Type B pancreatic cell (in vitro differentiated cells): ENCODE measurements at places on chromosomes 3 and 15. TPM values are rescaled to one million over a fixed set of nuclear protein-coding genes. Genes with fewer than 3 reads are reported as not detected.

- H3K27ac ChIP-seq = peak overlapping the region; percentile 2
- H3K4me3 ChIP-seq = no peak overlapping the region
- no peaks in the 10 kb centered on the region for H3K36me3 ChIP-seq
- no peaks in the 10 kb centered on the region for H3K27me3 ChIP-seq
Measured at GRCh38 chr3:12961007-12961696, 112.1 kb downstream of the IQSEC1 start.

Gene RAD51
- 15.7 and 20.5 TPM in 2 replicates for total RNA-seq

DNA sequence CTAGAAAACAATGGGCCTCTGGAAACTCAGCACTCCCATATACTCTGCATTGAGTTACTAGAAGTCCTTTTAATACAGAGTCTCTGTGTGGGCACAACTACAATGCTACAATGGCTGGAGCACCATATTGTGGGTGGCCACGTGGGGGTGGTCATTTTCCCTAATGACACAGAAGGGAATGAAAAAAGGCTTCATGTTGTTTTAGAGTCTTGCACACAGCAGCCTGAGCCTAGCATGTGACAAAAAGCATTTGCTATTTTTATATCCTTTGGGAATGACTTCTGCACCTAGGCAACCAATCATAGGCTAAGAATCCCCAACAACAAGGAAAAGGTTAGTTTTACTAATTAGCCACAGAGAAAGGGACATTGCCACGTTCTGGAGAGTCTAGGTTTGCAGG is 120.6 kb downstream of the PPM1L start:
- no peak overlapping the region for H3K4me3 ChIP-seq
- no peak for DNase-seq
- no peaks in the 10 kb centered on the region for H3K36me3 ChIP-seq
- no peaks in the 10 kb centered on the region for H3K27me3 ChIP-seq
- peaks cover 3% of the 10 kb centered on the region for H3K4me1 ChIP-seq

- no peak for DNase-seq
- peaks cover 17% of the 10 kb centered on the region for H3K4me1 ChIP-seq
- H3K4me3 ChIP-seq = peak overlapping the region; percentile 31
- no peak overlapping the region for H3K27ac ChIP-seq
Measured at GRCh38 chr3:55897573-55898224, 410.6 kb upstream of the WNT5A start.

Gene TLR9
- total RNA-seq = 0.22 TPM in 1 of 2 replicates, not detected in the other

Gene PLA2G4D
- total RNA-seq = not detected in 2 replicates
